ENCODE measurements at places on chromosomes 13 and 19.
A peak's percentile ranks its signal among the peaks of the same experiment; 100 is the strongest.

- DNase-seq: no peak
These were observed 303.4 kb downstream of the SLC7A1 start for GRCh38 chr13:29292045-29292444.

GRCh38 chr13:76738616-76739015 lies 147.6 kb downstream of the KCTD12 start:
- no peak for DNase-seq

- no peak for DNase-seq
These were observed 585.3 kb downstream of the UQCRFS1 start for GRCh38 chr19:28627669-28628068.

- peak; percentile 90 for DNase-seq
These were observed 3.8 kb upstream of the FCHO1 start for GRCh38 chr19:17747205-17748098.

DNA sequence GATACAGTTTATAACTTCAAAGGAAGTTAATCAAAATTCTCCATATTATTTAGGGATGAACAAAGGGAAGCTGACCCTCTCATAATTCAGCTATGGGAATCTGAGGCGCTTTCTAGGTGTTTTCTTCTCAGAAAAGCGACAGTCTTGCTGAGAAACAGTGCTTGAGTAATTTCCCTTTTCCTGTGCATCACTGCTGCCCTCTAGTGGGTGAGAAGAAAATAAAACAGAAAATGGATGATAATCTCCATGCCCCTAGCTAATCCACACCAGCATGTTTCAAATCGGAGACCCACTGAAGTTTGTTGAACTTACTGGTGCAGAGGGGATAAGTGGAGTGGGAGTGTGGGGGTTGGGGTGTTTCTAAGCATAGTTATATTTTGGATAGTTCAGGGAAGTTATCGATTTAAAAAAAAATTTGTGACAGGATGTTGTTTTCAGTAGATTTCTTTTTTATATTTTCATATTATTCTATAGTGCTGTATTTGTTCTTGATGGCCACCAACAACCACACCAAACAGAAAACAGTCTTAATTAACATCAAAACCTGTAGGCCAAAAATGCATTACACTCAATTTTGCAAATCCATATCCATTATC lies 21.4 kb downstream of the LCP1 start:
- DNase-seq: no peak

- no peak for DNase-seq
These were observed 8.1 kb upstream of the MRPS31 start for GRCh38 chr13:40779049-40779448.

DNA sequence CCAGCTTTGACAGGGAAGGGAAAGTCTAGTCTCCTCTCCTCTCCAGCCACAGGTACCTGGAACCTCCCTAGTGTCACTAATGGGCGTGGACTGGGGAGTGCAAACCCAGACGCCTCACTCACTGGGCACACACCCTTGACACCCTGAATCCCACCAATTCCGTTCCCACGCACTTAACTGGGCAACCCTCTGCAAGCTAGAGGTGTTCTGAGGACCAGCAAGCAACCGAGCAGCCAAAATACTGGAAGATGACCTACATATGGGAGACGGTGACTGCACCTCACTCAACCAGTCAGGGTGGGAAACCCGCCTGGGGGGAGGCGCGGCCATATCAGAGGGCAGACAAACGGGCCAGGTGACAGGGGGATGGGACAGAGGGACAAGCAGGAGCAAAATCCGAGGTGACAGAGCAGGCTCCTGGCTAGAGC lies 991 bp downstream of the ABHD17A start:
- DNase-seq: no peak

GRCh38 chr13:24443366-24443765 lies 69.2 kb downstream of the PARP4 start:
- DNase-seq: no peak

DNA sequence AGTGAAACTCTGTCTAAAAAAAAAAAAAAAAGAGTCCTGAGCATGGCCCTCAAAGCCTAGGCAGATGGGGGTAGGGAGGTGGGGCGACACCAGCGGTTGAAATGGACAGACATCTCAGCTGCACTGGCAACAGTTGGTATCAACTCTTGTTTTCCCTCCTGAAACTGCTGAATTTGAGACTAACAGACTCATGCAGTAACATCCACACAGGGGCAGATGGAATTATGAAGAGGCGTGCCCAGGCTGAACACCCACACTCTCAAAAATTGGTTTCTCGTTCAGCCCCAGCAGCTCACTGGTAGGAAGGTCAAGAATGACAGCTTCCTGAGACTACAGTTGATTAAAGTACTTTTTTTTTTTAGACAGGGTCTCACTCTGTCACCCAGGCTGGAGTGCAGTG lies 24.1 kb downstream of the PBX4 start:
- no peak for DNase-seq

DNA sequence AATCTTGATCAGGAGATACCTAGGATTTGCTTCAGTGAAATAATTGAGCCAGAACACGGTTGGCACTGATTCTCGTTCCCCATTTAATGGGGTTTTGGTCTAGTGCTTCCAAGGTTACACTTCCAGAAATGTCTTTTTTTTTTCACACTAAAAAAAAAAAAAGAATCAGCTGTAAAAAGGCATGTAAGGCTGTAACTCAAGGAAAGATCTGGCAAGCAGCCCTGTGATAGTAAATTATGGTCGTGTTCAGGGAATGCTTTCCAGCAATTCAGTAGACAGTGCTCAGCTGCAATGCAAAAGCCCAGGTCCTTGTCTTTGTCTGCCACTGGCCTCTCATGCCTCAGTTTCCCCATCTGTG lies 27.2 kb upstream of the NDUFS7 start:
- DNase-seq: no peak

- no peak for DNase-seq
These were observed 1015.7 kb downstream of the PCDH9 start for GRCh38 chr13:66214467-66214866.

DNA sequence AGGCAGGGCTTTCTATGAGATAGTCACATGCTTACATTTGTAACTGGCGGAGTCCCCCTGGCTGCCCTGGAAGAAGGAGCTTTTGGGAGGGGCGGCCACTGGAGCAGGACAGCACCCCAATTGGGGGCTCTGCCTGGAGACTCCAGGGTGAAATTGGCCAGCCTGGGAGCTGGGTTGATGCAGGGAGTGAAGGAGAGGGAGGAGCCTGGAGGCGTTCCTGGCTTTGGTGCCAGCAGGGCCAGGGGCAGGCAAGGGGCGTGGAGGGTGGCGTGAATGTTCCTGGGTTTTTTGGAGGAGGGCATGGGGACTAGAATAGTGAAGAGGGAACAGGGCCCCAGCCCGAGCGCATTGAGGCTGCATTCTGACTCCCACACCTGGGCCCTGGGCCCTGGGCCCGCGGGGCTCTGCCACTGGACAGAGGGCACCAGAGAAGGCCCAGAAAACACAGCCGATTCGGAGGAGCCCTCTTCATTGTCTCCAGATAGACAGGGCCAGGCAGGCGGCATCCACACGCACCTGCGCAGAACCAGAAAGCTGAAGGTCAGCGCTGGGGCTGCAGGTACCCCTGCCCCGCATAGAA lies 29.5 kb downstream of the COMP start:
- DNase-seq: peak; percentile 15

GRCh38 chr19:5843295-5843927 lies 3.9 kb upstream of the FUT6 start:
- no peak for DNase-seq

GRCh38 chr13:28621449-28621848 lies 37.5 kb upstream of the POMP start:
- DNase-seq: no peak

GRCh38 chr19:21704320-21704719 lies 63.1 kb downstream of the ZNF100 start:
- DNase-seq: no peak

DNA sequence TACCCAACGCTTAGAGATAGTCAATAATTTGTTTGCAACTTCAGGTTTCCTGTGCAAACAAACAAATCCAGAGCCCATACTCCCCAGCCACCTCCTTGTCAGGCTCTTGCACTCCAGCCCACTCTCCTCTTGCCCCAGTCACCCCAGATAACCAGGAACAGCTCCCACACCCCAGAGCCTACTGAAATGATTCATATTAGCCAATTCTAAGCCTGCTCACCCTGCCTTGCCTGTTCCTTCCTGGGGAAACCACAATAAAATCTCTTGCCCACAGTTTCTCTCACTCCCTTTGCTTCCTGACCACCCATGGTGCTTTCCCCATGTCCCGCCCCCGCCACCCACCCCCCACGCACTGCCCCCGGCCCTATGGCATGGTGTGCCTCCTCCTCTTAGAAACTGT lies 3.8 kb upstream of the ACTL9 start:
- no peak for DNase-seq

DNA sequence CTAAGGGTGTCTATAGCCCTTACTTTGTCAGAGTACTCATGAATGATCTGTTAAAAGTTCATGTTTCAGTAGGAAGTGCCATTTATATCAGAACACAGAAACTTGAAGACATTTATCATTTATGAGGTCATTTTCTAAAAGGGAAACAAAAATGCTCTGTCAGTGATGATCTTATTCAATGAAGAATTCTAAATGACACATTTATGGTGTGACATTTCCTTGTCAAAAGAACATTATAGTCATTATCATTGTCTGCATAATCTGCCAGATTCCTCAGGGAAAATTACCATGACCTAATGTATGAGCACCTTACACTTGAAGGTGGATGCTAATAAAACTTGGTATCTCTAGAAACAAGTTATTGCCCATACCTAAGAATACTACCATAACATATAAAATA lies 853.8 kb upstream of the SLITRK6 start:
- DNase-seq: no peak

DNA sequence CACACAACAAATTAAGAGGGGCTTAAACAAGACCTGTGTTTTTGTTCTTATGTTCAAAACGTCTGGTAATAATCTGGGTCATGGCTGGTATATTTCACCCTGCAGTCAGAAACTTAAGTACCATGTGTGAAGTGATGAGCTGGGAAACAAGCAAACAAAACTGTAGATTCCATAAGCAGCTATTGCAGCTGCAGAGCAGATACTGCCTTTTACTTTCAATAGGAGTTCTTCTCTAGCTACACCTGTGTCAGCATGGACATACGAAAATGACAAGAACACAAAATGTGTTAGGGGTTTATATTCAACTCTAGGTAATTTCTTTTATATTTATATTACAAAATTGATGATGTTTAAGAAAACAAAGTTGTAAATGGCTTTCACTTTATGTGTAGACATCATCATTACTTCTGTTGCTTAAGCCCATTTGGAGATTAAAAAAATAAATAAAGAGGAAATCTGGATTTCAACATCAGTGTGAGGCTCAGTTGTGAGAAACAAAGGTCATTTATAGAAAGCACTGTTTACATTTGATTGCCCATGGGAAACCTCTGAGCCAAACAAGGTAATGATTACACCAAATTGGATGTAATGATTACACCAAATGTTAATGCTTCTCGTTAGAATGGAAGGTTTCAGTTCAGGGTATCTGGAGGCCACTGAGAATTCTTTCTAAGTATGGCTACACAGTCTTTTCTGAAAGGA lies 451.0 kb upstream of the SLC10A2 start:
- no peak for DNase-seq

GRCh38 chr19:41425174-41426115 lies 1.7 kb downstream of the B3GNT8 start:
- DNase-seq: no peak

- no peak for DNase-seq
These were observed 93.3 kb downstream of the PAN3 start for GRCh38 chr13:28231642-28232041.

GRCh38 chr13:103299079-103299478 lies 232.9 kb upstream of the SLC10A2 start:
- DNase-seq: no peak

- DNase-seq: no peak
These were observed 941.3 kb upstream of the SLITRK1 start for GRCh38 chr13:84823528-84823927.

- no peak for DNase-seq
These were observed 2.9 kb downstream of the NUMBL start for GRCh38 chr19:40687525-40688016.

GRCh38 chr19:32313569-32314265 lies 31.7 kb upstream of the ZNF507 start:
- no peak for DNase-seq
